ENCODE measurements at places on chromosomes 5 and 9.

DNA sequence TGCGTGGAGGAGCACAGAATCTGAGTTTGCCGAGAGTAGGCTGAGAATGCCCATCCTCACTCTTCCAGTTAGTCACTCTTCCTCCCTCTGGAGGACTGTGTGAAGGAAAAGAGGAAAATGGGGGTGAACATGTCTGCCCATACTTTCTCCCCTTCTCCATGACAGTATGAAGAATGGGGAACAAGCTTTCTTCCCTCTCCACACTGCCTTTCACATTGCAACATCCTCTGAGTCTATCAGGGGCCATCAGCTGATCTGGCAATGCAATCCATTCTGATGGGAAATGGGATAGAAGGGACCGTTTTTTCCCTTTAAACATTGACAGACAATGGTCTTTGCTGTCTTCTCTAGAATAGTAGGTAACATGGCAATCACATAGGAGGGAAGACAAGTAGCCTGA is 56.8 kb downstream of the UGCG start:
- no peak for DNase-seq

DNA sequence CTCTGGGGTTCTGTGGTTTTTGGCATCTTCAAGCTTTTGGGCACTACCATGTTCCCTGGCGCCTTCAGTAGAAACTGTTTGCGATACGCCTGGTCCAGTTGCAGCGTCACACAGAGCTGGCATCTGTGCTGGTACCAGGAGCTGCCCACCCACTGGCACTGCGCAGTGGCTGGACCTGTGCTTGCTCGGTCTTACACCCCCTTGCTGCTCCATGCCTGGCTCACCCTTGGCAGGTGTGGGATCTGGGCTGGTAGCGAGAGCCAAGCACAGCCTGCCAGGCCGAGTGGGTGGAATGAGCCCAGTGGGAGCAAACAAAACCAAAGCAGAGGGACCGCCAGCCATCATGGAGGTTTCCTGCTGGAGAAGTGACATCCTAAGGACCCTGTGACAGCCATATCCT is 170.2 kb upstream of the IRX2 start:
- no peak for DNase-seq

GRCh38 chr5:36936309-36936708 is 59.7 kb downstream of the NIPBL start:
- no peak for DNase-seq

- no peak for DNase-seq
These were observed 83.2 kb downstream of the FOXD1 start for GRCh38 chr5:73365301-73365853.

DNA sequence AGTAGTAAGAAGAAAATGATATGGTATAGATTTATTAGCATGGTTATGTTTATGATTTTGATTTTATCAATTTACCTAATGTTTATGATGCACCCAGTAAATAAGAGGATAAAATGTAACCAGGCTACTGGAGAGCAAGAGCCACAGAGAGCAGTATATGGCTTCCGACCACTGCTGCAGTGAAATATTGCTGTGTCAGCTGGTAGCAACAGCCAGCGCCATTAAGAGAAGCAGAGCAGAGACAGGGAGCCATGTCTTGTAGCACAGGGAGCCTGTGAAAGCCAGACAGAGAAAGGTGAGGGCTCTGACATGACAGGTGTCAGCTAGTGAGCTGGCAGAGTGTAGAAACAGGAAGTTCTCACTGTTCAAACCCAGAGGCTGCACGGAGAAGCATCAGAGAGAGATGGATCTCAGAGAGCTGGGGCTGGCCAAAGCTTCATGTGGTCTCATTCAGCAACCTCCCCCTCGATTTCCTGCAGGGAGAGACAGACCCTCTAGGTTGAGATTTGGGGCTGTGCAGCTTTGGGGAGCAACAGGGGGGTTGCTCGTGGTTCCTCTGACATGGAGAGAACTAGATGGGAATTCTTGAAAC is 202.1 kb downstream of the MED10 start:
- no peak for DNase-seq

DNA sequence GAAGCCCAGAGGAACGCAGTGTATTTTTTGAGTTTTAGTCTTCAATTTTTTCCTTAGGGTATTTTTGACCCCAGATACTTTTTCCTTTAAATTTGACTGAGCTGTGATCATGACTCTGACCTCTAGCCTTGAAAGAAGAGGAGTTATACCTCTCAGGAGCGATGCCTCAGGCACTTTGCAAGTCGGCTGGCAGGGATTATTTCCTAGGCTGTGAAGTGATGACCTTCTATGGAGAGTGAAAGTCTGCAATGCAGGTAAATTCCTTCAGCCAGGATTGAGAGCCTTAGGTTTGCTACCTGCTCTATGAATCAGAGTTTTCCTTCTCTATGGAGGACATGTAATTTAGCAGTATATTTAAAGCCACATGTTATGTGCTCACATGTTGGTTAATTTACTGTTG is 10.8 kb upstream of the NUDT12 start:
- no peak for DNase-seq

DNA sequence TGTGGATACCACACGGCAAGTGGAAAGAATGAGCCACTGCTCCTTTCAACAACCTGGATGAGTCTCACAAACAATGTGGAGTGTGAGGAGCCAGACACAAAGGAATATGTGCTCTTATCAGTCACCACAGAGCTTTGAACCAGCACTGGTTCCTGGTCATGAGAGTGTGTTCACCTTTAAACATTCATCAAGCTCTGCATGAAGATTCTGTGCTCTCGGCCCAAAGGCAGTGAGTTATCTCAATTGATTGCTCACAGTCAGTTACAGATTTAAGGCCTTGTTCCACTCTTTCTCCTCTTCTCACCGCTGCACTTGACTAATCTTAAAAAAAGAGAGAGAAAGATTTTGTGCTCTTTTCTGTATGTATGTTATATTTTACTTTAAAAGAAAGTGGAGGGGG is 19.4 kb downstream of the LRSAM1 start:
- DNase-seq = no peak

DNA sequence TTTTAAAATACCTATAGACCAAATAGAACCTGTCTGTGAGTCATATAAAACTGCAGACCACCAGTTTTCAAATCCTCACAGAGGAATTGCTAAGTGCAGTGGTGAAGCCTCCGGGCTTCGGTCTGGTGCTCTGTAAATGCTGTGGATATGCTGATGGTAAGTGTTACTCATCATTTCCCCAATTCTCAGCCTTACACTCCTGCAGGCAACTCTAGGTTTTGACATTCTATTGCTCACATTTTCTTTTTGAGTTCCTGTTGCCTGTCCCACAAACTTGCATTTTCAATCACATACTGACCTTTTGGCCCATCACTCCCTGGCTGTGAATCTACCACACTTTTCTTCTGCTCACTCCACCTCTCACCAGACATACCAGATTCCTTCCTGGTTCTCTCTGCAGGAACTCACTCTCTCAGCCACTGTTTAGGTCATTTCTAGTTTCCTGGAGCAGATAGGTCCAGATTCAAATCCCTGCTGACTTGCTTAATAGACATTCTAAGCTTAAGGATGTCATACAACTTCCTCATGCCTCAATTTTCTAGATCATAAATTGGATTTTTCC is 192.9 kb downstream of the RAB3C start:
- no peak for DNase-seq

DNA sequence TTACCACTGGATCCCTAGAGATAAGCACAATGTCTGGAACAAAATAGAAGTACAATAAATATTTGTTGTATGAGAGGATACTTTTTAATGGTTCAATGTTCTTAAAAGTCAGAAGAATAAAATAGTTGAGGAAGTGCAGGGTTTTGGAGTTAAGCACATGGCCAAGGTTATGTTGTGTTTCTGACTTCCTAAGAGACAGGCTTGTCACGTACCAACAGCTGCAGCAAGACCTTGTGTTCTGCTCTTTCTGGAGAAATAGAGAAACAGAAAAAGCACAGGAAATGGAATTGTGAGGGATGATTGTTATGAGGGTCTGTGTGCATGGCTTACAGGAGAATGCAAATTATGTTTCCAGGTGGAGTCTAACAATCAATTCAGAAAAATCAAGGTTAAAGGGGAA is 12.9 kb downstream of the CARTPT start:
- no peak for DNase-seq

DNA sequence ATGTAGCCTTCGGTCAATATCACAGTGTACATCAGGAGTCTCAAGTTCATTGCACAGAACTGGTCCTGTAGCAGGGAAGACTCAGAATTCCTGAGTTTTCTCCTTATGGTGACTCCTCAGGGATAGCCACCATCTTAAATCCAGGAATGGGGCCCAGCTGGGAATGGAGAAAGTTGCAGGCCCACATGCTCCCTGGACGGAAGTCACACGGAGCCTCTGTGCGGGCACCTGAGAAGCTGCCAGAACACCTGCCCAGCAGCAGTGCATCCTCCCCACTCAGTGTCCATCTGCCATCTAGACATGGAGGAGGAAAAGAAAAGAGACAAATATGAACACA is 133.9 kb downstream of the SUSD1 start:
- DNase-seq = no peak

GRCh38 chr5:8366266-8366665 is 497.3 kb downstream of the MTRR start:
- no peak for DNase-seq

- no peak for DNase-seq
These were observed 429.2 kb upstream of the SGCD start for GRCh38 chr5:155897761-155898160.

DNA sequence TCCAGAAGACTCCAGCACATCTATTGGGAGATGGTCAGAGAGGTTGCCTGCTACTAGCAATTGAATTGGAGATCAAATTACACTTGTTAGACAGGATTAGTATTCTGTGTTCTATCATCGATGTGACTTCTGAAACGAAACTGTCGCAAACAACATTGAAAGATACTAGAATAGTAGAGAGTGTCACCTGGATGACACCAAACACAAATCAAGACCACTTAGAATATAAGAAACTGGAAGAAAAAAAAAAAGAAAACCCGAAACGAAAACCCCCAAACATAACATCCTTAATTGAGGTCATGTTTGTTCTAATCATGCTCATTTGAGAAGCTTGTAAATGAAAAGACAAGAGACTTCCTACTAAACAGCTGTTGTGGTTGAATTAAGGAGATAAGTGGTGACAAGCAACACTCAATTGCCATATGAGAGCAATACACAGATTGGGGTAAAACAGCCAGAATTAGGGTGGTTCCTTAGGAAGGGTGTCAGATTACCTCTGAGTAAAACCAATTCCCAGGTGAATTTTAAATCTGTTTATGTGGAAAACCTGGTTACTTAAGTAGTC is 97.6 kb downstream of the BASP1 start:
- DNase-seq = no peak

DNA sequence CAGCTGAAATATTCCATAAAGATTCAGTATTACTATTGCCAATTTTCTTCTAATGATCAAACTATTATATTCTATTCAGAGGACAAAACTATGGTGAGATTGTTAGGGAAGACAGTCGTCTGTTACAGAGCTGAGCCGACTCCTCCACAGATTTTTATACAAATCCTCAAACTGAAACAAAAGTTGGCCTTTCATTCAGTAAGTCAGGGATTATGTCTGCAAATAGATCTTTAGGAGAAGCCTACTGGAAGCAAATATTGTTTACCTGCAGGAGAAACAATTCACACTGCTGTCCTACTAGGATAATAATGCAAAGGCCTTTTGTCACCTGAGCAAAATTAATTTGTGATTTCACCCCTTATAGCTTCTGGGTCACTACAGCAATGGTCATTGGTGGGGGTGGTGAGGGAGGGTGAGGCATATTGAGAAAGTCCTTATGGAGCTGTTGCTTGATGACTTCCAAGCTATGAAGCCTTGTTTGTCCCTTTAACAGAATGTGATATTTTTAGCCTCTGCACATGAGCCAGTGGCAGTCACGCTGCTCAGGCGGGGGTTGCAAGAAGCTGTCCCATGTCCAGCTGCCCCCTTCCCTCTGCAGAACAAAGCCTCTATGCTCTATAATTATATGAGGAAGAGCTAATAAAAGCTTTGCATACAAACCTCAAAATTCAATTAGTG is 200.5 kb upstream of the KLF9 start:
- DNase-seq = no peak

DNA sequence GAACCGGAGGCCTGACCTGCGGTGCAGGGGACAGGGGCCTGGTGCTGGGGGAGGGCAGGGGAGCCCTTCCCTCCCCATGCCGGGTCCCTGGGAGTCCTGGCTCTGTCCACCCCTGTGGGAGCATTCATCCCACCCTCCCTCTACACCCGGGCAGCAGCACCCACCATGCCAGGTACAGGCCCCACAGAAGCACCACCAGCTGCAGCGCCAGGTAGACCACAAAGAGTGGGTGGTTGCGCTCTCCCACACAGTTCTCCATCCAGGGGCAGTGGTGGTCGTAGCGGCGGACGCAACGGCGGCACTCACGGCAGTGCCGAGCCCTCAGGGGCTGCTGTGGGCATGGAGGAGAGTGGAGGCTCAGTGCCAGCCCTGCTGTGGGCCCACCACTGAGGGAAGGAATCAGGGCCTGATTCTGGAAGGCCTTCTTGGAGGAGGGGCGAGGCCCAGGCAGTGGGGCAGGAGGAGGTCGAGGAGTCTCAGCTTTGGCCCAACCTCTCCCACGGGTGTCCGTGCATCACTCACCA is 2.4 kb downstream of the ZDHHC12 start:
- no peak for DNase-seq

DNA sequence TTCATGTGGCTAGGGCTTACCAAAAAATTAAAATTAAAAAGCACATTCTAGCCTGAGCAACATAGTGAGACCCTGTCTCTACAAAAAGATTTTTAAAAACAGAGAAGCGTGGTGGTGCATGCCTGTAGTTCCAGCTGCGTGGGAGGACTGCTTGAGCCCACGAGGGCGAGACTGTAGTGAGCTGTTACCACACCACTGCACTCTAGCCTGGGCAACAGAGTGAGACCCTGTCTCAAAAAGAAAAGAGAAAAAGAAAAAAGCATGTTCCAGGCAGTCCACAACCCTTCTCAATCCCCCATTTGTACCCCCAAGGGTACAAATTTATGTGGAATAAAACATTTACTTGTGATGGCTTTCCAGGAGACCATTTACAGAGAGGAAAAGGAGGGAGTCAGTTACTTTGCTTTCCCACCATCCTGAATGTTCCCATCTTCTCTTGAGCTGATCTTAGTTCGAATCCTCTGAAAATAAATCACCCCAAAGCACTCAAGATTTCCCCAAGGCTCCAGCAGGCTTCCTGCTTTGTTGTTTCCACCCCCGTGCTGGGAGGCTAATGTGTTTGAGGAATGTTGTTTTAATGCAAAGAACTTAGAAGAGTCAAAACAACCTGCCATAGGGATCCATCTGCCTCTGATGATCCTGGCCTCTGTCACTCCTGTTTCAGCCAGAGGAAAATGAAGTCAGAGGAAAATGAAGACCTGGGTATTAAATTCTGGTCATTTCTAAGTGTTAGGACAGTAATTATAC is 384.7 kb downstream of the BNC2 start:
- no peak for DNase-seq

DNA sequence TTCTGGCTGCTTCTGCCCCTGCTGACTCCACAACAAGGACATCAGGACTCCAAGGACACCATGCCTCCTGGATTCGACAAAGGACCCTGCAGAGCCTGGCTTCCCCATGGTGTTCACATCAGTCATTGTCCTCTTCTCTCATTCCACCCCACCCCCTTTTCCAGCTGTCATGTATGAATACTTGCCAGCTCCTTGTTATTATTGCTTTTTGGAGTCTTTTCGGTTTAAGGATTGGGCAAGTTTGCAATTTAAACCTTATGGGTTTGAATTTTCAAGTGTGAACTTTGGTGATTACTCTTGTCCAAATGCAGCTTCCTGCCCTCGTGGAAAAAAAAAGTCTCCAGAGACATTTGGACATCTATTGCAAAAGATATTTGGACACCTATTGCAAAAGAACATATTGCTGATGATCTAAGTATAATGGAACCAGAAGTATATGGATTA is 14.2 kb upstream of the LVRN start:
- DNase-seq = no peak

- DNase-seq = no peak
These were observed 93.6 kb downstream of the CAMSAP1 start for GRCh38 chr9:135813671-135814290.
